NCI-H187 (cell line): ENCODE measurements at places on chromosomes 3 and 15.
A peak's percentile ranks its signal among the peaks of the same experiment; 100 is the strongest.

DNA sequence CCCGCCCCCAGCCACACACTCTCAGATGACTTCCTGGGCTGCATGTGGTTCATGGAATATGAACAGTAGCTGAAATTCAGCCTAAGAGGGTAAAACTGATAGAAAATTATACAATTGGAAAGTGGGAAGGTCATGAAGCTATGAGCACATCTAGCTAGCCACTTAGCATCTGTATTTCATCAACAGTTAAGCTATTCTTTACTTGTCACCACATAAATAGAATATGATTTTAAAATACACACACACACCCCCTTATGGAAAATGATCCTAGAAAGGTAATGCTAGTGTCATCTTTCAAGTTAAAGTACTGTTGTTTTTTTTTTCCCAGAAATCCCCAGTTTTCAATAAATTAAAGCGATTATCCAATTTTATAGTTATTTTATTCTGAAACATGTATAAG, 3.6 kb downstream of the MAP4 start:
- DNase-seq: no peak

GRCh38 chr3:88596451-88596850, 446.7 kb downstream of the C3orf38 start:
- DNase-seq: no peak

DNA sequence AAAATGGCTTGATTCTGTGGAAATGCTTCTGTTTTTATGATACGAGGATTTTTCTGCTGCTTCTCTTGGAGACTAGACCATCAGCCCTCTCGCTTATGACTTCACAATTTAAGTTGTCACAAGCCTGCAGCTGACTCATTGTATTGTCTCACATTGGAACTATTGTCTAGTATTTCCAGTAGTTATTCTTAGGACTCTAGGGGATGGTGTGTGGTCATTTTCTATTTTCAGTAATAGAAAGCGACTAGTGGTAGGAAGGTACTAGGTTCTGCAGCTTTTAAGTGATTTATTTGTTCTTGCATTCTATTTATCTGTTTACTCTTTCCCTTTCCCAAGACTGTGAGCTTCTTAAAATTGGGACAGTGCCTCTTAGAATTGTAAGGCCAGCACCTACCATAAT, 66.3 kb upstream of the CRTC3 start:
- no peak for DNase-seq

GRCh38 chr15:77637851-77638692, 5.4 kb upstream of the LINGO1 start:
- no peak for DNase-seq

DNA sequence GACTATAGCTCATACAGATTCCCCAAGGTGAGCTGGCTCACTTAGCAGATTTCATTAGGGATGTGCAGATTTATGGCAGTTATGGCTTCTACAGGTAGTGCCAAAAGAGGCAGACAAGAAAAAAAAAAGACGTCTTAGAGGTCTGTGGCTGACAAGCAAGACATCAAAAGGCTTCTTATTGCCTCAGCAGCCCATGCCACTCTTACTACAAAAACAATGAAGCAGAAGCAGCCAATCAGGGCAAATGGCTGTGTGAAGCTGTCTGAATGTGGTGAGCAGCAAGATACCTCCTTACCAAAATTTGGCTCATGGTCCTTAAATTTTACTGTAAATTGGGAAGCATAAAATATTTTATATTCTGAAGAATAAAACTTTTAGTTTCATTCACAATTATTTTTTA, 557.5 kb upstream of the GOLIM4 start:
- no peak for DNase-seq

DNA sequence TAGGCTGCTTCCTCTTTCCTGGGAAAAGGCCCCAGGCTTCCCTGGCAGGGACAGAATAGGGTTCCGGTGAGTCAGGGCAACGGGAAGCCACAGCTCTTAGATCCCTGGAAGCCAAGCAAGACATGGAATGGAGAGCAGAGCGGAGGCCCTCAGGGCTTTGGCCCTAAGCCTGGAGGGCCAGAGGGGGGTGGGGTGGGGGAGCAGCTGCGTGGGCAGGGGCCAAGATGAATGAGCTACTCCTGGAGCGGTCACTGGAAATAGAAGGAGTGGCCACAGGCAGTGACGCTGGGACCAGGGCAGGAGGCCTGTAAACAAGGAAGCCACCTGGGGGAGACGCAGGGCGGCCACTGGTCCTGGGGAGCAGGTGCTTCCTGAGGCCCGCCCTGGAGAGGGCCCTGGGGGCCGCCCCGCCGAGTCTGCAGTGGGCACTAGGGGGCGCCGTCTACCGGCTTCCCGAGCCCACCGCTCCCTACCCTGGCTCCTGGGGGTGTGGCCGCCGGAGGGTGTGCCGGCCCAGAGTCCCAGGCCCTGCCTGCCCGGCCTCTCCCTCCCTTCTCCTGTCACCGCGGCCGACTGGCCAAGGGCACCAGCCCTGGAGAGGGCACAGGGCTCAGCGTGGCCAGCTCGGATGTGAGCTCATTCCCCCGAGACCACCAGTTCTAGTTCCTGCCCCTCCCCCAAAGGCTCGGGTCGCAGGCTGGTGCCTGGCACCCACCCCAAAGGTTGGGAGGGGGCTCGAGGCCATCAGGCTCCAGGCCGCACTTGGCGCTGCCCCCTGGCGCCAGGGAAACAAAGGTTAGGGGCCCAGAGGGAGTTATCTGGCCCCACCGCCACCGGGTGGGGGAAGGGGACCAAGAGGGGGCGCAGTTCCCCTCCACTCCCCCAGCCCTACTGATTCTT, 12.1 kb downstream of the VPS18 start:
- DNase-seq: peak; percentile 28

DNA sequence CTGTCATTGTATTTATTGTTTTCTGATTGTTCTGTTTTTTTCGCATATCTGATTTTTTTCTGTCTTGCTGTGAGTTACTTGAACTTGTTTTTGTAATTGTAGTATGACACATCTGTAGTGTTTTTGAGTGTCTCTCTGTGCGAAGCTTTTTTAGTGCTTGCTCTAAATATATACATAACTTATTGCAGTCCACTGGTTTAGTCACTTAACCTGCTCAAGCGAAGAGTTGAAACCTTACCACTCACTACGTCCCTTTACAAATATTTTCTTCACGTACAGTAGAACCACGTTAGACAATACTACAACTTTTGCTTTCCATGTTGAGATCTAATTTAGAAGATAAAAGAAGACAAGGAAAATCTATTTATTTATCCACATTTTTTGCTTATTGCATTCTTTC, 713.0 kb upstream of the GRM7 start:
- no peak for DNase-seq

DNA sequence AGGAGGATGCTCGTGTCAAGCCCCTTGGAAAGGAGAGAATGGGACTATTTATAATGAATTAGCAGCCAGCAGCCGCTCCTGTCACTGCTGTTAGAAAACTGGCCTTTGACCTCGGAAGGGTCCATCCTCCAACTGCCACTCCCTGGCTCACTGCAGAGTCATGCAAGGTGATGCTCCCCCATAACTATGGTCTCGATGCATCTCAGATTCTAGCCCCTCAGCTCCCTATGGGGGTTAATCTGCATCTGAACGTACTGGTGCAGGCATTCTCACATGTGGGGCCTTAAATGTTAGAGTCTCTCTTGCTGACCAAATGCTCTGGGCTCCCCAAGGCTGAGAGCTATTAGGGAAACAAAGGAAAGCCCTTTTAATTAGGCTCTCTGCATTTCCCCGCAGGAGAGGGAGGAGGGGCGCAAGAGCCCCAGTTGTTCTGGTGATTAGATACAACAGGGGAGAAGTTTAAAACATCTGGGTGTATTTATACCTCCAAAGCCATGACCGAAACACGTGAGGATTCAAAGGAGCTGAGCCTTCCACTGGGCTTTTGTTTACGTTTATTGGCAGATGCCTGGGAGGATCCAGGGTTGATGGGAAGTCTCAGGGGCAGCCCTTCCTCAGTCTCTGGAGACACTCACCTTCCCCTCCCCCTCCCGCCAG, 182.5 kb downstream of the OPA1 start:
- no peak for DNase-seq

GRCh38 chr3:127418560-127419147, 130.8 kb upstream of the PRR20G start:
- peak; percentile 90 for DNase-seq

DNA sequence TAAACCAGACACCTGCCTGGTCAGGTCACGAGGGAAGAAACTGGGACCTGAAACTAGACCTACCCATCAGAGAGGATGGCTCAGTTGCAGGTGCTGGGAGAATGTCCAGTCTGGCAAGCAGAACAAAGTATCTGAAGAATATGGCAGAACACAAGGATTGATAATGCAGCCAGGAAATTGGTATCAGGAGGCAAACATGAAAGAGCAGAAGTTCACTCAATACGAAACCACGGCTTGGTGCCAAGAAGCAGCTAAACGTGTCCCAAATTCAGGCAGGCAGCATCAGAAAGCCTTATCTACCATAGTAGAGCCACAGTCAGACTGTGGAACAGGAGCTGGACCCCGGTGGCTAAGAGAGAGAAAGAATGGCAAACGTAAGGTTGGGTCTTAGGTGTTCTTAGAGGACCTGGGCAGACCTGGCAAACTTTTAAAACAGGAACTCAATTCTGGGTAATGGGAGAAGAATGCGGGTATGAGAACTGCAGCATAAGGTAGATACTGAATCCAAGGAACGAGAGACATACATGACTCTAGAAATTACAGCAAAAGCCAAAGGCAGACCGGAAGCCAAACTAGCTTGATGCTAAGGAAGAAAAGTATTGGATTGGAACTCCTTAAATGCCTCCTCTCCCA, 169.0 kb upstream of the NECTIN3 start:
- no peak for DNase-seq

GRCh38 chr3:151024339-151024738, 51.8 kb upstream of the CLRN1 start:
- no peak for DNase-seq

DNA sequence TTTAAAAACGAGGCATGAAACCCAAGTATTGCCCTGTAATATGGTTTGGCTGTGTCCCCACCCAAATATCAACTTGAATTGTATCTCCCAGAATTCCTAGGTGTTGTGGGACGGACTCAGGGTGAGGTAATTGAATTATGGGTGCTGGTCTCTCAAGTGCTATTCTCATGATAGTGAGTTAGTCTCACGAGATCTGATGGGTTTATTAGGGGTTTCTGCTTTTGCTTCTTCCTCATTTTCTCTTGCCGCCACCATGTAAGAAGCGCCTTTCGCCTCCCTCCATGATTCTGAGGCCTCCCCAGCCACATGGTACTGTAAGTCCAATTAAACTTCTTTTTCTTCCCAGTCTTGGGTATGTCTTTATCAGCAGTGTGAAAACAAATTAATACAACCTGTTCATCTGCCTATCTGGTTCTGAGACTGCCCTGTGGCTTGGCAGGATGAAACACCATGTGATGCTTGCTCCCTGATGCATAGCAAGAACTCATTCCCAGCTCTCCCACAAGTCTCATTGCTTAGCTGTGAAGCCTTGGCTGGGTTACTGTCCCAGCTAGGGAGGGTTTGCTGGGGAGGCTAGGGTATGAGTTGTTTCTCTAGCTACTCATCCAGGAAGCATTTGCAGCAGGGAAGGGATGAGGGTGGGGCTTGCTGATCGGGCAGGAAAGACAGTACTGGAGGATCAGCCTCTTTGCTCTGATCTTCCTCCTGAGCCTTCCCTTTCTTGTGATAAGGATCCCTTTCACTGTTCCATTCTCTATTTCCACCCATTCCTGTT, 3.7 kb upstream of the SQOR start:
- DNase-seq: no peak

DNA sequence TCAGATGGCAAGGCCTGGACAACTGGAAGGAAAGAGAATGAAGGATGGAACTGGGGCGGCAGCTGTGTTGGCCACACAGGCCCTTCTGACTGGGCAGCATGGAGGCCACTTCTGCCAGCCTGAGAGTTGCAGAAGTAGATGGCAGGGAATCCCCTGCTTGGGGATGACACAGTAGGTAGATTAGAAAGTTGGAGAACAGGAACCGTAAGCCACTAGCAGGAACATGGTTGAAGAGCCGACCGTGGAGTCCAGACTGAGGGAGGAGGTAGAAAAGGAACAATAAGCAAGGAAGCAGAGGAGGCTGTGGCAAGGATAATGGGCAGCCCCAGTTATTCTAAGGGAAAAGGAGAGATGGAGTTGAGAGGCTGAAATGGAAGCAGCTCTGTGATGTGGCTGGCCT, 26.4 kb upstream of the ZNF774 start:
- DNase-seq: no peak

- no peak for DNase-seq
These were observed 77.3 kb downstream of the NFKBIZ start for GRCh38 chr3:101926594-101927105.

DNA sequence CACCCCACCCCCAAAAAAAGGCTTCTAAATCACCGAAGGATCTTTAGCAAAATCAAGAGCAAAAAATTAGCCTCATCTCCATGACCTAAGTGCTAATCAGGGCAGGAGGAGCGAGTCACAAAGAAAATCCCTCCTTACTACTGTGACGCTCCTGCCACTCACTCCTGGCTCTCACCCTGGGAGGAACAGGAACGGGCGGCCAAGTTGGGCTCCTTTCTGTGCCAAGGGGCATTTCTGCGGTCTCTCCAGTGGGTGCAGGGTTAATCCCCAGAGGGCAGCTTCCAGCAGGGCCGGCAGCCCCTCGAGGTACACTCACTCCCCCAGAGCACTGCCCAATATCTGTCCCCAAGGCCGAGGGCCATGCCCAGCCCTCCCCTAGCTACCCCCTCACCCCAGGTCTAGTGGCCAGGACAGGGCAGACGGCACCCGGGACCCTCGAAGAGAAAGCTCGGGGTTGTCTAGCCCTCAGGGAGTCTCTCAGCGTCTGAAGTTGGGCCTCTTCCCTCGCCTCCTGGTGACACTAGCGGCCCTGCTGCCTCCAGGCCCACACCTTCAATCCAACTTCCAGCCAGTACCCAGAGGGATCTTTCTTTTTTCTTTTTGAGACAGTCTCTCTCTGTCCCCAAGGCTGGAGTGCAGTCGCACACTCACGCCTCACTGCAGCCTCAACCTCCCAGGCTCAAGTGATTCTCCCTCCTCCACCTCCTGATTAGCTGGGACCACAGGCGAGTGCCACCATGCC, 706 bp downstream of the CAV3 start:
- no peak for DNase-seq

DNA sequence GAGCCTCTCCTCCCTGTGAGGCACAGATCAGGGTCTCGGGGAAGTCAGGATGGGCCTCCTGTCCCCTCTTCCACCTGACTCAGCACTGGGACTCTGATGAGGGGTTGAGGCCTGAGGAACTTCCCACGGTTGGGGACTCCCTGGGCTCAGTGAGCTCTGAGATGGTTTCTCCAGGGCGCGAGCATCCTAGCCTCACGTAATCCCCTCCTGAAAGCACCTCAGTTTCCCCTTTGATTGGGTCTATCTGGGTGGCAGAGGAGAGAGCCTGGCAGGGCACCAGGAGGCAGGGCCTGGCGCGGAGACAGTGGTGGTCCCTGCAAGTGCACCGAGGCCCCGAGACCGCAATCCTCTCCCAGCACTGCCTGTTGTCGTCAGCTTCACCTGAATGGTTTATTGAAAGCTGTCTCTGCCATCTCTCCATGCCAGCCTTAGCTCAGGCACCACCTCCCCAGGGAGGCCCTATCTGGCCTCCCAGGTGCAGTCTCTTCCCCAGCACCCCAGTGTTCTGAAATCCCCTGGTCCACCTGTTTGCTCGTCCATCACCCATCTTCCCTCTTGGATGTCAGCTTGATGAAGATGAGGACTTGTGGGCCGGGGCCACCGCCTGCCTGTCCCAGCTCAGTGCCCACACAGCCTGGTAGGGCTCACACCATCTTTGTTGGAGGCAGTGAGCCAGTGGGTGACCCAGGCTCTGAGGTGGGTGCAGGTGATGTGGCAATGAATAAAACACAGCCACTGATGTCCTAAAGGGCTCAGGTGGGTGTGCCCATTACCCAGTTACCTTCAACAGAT, 52.2 kb upstream of the PCSK6 start:
- no peak for DNase-seq
